ENCODE measurements at places on chromosomes 3 and 15. TPM values are rescaled to one million over a fixed set of nuclear protein-coding genes. Genes with fewer than 3 reads are reported as not detected.

Gene ABI3BP
- total RNA-seq = 17.9 TPM

Gene CLPX
- 48.5 TPM for total RNA-seq

Gene ADAMTS9
- total RNA-seq = 151 TPM

Gene ANKRD63
- 0.58 TPM for total RNA-seq

Gene SPATA12
- total RNA-seq = not detected

Gene PLIN1
- 11.3 TPM for total RNA-seq
